Urinary bladder (tissue), 4 donors: ENCODE measurements at places on chromosomes 13 and 19.

GRCh38 chr19:30857388-30857787, 485.2 kb downstream of the ZNF536 start:
- no peak for DNase-seq

DNA sequence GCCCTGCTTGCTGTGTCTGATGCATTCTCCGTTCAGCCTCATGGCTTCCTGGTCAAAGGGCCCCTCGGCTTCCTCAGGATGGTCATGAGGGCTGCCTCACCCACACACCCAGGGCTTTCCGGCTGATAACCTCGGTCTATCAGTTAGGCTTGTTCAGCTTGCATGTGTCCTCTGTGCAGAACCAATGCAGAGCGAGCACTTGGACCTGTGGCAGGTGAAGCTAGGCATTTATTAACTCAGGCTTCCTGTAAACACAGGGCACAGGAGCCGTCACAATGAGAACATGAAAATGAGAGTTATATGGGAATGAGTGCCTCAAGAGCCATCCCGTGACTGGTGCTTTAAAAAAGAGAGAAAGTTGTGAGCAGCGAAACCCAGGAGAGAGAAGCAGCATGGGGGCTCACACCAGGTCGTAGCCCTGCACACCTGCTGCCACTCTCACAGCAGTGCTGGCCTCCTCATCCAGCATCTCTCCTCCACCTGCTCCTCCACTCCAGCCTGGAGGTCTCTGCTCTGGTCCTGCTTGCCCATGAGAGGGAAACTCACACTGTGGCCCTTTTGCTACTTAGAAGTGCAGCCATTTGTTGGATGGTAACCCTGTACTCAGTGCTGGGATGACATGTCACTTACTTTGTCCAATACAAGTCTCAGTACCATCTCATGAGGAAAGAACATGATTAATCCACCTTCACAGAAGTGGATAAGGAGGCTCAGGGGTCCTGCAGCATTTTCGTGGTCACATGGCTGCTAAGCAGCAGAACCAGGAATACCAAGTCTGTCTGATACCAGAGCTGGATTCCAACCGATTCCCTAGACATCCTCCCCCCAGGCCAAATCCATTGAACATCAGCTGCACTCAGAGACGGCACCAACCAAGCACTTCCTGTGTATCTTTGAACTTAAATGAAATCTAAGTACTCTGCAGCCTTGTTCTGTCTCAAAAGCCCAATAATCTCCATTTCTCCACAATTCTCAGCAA, 50.5 kb upstream of the IRS2 start:
- no peak for DNase-seq

GRCh38 chr13:77339408-77339807, 12.5 kb upstream of the MYCBP2 start:
- DNase-seq: no peak

- no peak for DNase-seq
Measured at GRCh38 chr13:79037197-79037596, 368.9 kb downstream of the RBM26 start.

GRCh38 chr13:26485288-26485687, 72.2 kb upstream of the WASF3 start:
- no peak for DNase-seq

GRCh38 chr19:13844130-13844631, 32.8 kb upstream of the NANOS3 start:
- no peak for DNase-seq

DNA sequence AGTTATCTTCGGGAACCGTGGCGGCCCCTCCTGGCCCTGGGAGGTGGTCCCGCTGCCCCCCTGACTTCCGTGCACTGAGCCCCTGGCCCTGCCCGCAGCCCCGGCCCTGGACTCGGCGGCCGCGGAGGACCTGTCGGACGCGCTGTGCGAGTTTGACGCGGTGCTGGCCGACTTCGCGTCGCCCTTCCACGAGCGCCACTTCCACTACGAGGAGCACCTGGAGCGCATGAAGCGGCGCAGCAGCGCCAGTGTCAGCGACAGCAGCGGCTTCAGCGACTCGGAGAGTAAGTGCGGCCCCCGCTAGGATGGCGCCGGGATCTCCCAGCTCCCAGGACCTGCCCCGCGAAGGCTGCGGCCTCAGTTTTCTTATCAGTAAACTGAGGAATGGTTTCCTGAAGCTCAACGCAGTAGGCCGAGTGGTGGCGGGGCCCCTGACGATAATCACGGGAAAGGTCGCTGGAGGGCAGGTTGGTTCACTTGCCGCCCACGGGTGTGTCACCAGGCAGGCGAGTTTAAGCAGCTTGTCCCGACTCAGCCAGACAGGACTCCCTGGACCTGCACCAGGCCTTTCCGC, 924 bp downstream of the RGCC start:
- no peak for DNase-seq

- no peak for DNase-seq
Measured at GRCh38 chr19:13068085-13068846, 34.4 kb downstream of the LYL1 start.

- DNase-seq: no peak
Measured at GRCh38 chr13:77898097-77898496, 20.5 kb downstream of the EDNRB start.

DNA sequence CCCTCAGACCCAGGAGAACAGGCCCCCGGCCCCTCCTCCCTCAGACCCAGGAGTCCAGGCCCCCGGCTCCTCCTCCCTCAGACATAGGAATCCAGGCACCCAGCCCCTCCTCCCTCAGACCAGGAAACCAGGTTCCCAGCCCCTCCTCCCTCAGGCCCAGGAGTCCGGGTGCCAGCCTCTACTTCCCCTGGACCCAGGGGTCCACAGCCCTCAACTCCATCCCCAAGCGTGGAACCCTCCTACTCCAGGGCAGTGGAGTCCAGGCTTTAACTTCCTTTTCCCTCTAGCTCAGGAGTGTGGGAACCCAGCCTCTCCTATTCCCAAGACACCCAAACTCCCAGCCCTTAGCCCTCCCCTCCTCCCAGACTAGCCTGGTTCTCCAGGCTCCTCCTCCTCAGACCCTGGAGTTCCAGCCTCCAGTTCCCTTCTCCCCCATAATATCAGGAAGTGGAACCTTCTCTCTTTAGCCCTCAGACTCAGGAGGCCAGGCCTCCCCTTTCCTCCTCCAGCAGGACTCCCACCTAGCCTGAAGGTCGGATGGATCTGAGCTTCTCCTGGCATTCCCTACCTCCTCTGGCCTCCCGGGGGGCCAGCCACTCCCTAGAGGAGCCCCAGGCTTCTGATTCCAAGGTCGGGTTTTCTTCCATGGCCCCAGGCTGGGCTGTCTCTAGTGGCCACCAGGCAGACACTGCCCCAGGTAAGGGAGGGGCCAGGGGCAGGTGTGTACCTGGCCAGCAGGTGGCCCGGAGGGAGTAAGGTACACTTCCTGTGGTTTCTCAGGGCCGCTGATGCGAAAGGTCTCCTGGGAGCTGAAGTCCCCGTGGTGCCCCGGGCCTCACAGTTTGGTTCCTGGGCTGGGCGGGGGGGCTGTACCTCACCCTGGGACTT, at the start of gene TMC4:
Gene TMC4, minus strand, starts transcription at position 690 of the 888 bp plus-strand sequence. Its CDS starts 43 bp downstream, at position 647.
- DNase-seq: no peak

- no peak for DNase-seq
Measured at GRCh38 chr13:93224535-93224934, 2.1 kb upstream of the GPC6 start.

- no peak for DNase-seq
Measured at GRCh38 chr19:50030225-50030624, 4.4 kb downstream of the ZNF473 start.

DNA sequence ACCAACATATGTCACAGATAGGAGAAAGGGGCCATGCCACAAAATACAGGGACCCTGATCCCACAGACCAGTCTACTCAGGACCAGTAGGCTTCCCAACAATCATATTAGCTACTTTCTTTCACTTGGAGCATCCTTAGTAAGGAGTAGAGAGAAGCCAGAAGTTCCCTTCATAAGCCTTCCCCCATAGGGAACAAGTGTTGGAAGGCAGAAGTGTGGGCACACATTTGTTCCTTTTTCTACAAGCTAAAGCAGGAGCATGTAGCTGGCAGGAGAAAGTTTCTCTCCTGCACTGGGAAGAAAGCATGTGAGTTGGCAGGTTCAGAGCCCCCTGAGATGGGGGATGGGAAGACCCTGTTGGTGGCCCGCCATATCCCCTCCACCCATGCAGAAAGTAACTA, 165.4 kb downstream of the KCTD12 start:
- DNase-seq: no peak

- no peak for DNase-seq
Measured at GRCh38 chr19:34588249-34588648, 88.7 kb downstream of the SCGB2B2 start.

- no peak for DNase-seq
Measured at GRCh38 chr19:32771596-32771995, 52.0 kb downstream of the TDRD12 start.

GRCh38 chr13:109468123-109468522, 318.3 kb downstream of the IRS2 start:
- DNase-seq: no peak

- no peak for DNase-seq
Measured at GRCh38 chr13:98664047-98664446, 87.1 kb upstream of the STK24 start.

DNA sequence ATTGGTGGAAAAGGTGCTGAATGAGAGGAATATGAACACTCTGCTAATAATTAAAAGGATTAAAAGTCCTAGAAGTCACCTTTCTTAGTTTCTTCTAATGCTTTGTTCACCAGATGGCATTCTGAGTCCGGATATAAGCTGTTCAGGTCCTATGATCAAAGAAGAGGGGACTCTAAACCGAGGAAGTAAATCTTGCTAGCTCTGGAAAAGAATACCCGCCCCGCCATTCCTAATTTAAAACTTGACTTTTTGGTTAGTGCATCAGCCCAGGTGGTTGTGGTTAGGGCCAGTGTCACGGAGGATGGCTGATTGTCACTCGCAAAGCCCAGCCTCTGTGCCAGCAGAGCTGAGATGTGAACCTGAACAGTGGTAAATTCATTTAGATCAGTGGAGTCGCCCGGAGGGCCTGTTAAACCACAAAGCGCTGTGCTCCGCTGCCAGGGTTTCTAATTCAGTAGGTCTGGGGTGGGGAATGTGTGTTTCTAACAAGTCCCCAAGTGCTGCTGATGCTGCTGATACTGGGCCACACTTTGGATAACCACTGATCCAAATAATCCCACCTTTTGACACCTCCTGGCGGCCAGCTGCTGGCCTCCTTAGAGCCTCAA, 425.4 kb downstream of the DCT start:
- DNase-seq: no peak

GRCh38 chr13:44685641-44686040, 109.5 kb upstream of the TSC22D1 start:
- no peak for DNase-seq

- no peak for DNase-seq
Measured at GRCh38 chr13:109677206-109677605, 109.2 kb downstream of the IRS2 start.

GRCh38 chr13:38814331-38814730, 127.5 kb downstream of the FREM2 start:
- DNase-seq: no peak

- no peak for DNase-seq
Measured at GRCh38 chr19:5803441-5803751, 1.5 kb upstream of the NRTN start.

- no peak for DNase-seq
Measured at GRCh38 chr13:36891752-36892151, 28.3 kb downstream of the SMAD9 start.

DNA sequence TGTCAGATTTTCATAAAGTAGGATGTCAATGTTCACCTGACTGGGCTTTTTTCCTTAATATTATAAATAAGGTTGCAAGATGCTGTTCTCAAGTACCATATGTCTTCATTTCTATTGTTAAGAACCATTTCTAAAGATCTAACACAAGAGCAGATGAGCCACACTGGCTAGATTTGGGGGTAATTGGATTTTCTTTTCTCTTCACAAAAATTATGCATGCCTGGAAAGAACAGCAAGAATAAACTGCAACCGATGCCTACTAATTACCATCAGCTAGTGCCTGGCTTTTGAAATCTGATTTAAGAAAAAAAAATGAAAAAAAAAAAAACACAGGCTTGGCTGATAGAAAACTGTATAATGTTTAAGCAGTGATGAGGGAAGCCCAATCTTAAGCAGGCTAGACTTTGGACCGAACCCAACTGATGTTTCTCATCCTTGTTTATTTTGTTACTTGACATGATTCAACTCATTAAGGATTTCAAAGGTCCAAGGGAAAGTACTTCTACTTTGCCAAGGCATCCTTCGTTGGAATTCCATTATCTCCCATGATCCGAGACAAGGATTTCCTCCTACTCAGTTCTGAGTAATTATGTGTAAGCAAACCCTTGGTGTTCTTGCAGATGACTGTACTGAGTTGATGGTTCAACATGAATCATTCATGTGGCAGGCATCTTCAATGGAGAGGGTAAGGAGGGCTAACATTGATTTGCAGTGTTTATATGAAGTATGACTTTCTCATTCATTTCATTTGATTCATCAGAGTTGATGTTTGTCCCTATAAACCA, 300.5 kb downstream of the SPRY2 start:
- DNase-seq: no peak

DNA sequence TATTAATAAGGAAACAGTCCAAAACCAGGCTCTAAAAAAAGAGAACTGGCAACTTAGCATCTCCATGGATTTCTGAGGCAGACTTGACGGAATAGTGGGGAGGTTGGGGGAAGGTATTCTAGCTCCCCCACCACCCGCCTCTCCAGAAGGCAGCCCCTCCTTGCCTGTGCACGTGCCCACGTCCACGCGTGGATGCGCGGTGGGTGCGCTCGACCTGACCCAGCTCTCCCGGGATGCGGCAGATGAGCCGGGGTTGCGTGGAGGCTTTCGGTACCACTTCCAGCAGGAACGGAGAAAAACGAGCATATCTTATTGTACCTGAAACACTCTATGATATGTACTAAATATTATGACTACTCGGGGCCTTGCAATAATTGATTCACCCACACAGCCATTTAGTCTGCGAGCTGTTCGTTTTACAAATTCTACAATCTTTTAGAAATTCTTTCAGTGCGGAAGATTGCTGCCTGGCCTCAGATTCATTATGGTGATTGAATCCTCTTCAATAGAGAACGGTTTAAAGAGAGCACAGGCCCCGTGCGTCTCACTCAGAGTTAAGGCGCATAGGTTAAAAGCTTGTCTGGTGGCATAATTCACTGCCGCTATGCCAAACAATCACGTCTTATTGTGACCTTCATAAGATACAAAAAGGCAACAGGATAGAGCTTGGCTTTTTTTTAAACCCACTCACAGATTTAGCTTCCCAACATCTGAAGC, 117.9 kb downstream of the URI1 start:
- no peak for DNase-seq
